ENCODE measurements at places on chromosomes 6 and 20.
A peak's percentile ranks its signal among the peaks of the same experiment; 100 is the strongest.

- DNase-seq = no peak
Measured at GRCh38 chr6:31768363-31769257, 6.2 kb downstream of the SAPCD1 start.

DNA sequence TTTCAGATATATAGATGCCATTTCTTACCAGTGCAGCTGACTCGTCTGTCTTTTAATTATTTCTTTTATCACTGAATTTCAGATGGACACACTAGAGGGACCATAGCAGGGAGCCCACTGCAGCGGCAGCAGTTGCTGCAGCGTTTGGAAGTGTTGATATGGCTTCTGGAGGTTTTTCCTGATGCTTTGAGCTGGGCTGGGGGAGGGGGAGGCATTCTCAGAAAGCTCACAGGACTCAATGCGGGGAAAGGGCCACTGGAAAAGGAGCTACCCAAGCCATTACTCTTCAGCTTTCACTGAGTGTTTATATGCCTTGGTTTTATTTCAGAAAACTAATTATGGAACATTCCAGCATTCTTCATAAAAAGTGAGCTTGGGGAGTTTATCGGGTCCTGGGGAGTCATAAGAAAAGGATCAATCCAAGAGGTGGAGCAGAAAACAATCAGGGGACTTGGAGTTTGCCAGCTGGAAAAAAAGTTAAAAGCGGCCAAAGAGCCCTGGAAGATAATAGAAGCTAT lies 740.4 kb upstream of the FLRT3 start:
- DNase-seq = peak; percentile 11

DNA sequence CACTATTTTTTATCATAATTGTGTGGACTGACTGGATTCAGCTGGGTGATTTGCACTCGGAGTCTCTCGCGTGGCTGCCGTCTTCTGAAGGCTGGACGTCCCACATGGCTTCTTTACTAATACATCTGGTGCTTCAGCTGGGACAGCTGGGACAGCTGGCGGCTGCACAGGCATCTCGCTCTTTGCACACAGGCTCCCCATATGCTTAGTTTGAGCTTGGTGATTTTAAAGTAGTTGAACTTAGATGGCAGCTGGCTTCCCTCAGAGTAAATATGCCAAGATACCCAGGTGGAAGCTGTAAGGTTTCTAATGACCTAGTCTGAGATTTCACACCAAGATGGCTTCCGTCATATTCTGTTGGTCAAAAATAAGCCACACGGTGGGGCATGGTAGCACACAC lies 38.7 kb upstream of the PPP1R3G start:
- DNase-seq = no peak

- DNase-seq = no peak
Measured at GRCh38 chr20:8260837-8261251, 128.8 kb downstream of the PLCB1 start.

DNA sequence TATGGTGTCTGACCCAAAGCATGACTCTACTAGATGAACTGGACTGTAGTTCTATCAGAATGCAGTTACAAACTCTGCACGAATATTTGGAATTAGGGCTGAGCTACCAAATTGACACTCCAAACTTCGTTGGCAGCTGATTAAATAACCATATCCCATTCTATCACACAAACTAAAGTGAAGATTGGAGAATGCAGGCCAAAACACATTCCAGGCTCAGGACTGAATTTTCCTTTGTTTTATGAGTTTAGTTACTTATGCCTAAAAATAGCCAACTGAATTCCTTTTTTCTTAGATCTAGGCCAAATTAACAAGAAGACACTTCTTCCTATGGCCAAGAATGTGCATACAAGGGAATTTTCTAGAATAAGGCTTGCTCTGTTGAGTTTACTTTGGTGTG lies 9.7 kb upstream of the KIAA0408 start:
- no peak for DNase-seq

- no peak for DNase-seq
Measured at GRCh38 chr6:18444111-18444510, 57.0 kb downstream of the RNF144B start.

GRCh38 chr6:35857853-35858252 lies 52.7 kb downstream of the LHFPL5 start:
- no peak for DNase-seq

- DNase-seq = peak; percentile 29
Measured at GRCh38 chr20:32906200-32906599, 47.5 kb downstream of the EFCAB8 start.

- DNase-seq = peak; percentile 73
Measured at GRCh38 chr6:128509709-128510108, 10.7 kb downstream of the PTPRK start.

GRCh38 chr6:158322724-158323560 lies 10.7 kb downstream of the TULP4 start:
- no peak for DNase-seq

DNA sequence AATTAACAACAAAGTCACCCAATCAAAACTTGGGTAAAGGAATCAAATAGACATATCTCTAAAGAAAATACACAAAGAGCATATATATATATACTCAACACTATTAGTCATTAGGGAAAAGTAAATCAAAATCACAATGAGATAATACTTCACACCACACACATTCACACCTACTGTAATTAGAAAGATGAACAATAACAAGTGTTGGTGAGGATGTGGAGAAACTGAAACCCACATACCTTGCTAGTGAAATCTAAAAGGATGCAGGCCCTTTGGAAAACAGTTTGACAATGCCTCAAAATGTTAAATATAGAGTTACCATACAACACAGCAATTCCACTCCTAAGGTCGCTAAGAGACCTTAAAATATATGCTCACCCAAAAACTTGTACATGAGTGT lies 177.1 kb downstream of the ANKRD60 start:
- no peak for DNase-seq

- no peak for DNase-seq
Measured at GRCh38 chr20:40977218-40977617, 51.4 kb upstream of the TOP1 start.

- DNase-seq = no peak
Measured at GRCh38 chr6:33203443-33204164, 851 bp upstream of the HSD17B8 start.

GRCh38 chr20:63898882-63899558 lies 4.1 kb downstream of the DNAJC5 start:
- no peak for DNase-seq

- no peak for DNase-seq
Measured at GRCh38 chr20:54078296-54078984, 8.0 kb upstream of the BCAS1 start.

GRCh38 chr20:48008850-48009515 lies 223.7 kb upstream of the SULF2 start:
- DNase-seq = no peak

DNA sequence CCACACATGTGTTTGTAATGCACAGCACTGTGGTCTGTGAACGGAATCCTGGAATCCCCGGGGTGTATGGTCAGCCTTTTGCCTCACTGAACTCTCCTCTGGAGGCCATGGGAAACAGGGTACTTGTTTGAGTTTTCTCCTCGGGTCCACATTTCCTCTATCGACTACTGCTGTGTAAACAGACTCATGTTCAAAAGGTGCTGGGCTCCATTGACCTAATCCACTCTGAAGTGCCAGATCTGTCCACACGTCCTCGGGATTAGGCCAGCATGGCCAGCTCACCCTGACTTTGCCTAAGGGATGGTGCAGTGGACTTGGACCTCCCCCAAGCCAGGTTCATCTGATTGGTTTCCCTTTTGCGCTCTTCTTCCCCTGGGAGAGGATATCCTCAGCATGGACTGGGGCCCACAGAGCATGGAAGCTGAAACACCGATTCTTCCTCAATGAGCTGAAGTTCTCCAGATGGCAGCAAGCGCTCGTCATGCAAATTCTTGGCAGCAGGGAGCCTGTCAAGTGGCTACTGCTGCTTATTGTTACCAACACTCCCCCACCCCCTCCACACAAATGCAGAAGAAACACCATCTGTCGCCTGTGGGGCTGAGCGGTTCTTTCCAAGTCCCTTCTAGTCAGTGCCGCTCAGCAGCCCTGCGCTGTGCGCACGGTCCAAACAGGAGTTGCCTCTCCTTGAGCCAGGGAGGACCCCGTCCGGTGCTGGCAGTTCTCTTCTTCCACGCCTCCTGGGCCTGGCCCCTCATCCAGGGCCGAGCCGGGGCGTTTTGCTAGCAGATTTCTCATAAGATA lies 292.6 kb upstream of the MARCKS start:
- DNase-seq = peak; percentile 97

- DNase-seq = peak; percentile 6
Measured at GRCh38 chr20:53194306-53195290, 222.4 kb downstream of the TSHZ2 start.
